Type B pancreatic cell (in vitro differentiated cells): ENCODE measurements at places on chromosomes 3 and 15. TPM values are rescaled to one million over a fixed set of nuclear protein-coding genes. Genes with fewer than 3 reads are reported as not detected.

DNA sequence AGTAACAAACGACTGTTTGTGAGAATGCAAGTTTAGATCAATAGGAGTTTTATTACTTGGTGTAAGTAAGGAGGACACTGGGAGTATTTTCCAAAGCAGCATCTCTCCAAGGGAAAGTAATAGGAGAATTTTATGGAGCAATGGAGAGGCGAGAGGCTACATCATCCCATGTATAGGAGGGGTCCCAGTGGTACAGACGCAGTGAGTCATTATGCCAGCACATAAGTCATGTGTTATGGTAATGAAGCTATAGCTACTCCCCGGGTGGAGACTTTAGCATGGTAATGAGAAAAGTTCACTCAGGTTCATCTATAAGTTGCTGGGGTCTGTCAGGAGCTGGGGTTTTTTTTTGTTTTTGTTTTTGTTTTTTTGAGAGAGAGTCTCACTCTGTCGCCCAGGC is 29.5 kb upstream of the ZNF445 start:
- no peak for DNase-seq

- DNase-seq, result no peak
These were observed 1097.2 kb downstream of the FHIT start for GRCh38 chr3:60154011-60154410.

GRCh38 chr15:74657846-74658245 is 38.0 kb downstream of the EDC3 start:
- DNase-seq, result no peak

- no peak for DNase-seq
These were observed 10.2 kb upstream of the LINGO1 start for GRCh38 chr15:77642793-77643430.

GRCh38 chr3:1515882-1516281 is 423.1 kb downstream of the CNTN6 start:
- no peak for DNase-seq

DNA sequence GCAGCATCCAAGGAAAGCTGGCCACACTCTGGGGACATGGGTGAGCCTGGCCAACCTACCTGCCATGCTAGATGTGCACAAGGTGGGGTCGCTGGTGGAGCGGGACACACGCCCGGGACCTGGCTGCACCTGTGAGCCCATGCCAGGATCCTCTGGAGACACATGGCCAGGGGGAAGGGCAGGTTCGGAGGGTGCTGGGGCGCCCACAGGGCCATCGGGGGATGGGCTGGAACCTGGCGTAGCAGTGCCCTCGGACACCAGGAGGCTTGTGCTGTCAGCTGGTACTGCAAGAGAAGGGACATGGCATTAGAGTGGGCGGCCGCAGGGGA is 143.4 kb downstream of the NSMCE3 start:
- no peak for DNase-seq

GRCh38 chr15:63992300-63992699 is 54.0 kb downstream of the DAPK2 start:
- DNase-seq, result no peak

DNA sequence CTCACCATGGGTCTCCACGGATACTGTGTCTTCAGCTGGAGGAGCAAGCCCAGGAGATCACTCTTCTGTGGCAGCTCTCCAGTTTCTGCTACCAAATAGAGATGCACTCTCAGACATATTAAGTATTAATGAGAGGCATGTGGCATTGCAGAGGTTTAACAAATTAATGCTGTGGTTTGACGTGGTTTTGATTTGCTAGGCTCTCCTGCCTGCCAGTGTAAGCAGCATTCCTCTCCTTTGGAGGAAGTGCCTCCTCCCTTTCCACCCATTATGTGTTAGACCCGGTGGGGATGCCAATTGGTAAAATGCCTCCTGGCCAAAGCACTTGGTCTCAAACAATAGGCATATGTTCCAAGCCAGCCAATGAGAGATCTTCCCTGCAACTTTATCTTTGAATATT is 124.8 kb downstream of the MYLK start:
- DNase-seq, result no peak

GRCh38 chr15:79057050-79057449 is 33.5 kb downstream of the RASGRF1 start:
- no peak for DNase-seq

DNA sequence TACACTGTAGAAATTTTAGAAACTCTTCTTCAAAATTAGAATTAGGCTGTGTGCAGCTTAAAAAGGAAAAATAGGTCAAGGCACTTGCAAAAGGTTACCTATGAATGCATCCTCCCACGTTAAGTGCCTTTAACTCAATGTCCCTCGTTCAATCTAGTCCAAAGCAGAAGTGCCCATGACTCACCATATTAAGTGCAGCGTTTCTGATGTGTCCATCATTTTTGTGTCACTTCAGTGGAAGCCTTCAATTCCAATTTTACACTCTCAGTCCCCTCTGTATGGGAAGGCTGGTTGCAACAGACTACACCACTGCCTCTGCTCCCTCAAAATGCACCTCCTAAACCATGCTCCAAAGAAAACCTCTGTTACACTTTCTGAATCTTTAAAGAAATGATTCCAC is 53.4 kb downstream of the FOXB1 start:
- DNase-seq, result no peak

GRCh38 chr15:29765234-29765841 is 56.9 kb downstream of the TJP1 start:
- no peak for DNase-seq

DNA sequence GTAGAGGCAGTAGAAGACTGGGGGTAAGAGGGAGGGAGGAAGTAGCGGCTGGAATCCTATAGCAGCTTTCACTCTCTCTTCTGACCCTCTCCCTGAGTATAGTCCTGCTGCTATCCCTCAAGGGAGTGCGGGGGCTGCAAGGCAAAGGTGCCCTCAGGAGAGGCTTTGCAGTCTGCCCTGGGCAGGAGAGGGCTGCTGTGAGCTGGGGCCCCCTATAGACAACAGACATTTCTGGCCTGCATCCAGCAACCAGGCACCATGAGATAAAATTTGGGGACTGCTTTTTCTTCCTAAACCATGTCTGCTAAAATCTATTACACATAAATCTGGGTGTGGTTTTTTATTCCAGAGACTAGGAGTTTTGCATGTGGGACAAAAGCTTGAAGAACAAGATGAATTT is 48.0 kb downstream of the SACM1L start:
- DNase-seq, result no peak

- no peak for DNase-seq
These were observed 28.9 kb downstream of the ITGB5 start for GRCh38 chr3:124858275-124858674.

GRCh38 chr3:190362258-190362657 is 25.7 kb upstream of the CLDN16 start:
- no peak for DNase-seq

DNA sequence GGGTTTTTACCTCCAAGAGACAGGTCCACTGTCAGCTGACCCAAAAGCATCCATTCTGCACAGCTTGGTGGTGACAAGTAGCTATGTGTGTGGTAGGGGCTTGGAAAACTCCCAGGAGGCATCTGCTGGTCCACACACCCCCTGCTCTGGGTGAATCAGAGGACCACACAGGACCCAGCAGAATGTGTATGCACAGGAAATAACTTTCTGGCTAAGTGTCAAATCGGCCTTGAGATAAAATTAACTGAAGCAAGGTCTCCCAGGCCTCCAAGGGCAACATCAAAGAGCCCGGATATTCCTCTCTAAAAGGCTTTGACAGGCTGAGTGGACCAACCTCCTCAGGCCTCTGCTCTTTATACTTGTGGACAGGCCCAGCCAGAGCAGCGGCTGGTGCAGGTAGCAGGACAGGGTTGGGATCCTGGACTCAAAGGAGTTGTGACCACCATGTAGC is 66.5 kb downstream of the CTNNB1 start:
- DNase-seq, result no peak

DNA sequence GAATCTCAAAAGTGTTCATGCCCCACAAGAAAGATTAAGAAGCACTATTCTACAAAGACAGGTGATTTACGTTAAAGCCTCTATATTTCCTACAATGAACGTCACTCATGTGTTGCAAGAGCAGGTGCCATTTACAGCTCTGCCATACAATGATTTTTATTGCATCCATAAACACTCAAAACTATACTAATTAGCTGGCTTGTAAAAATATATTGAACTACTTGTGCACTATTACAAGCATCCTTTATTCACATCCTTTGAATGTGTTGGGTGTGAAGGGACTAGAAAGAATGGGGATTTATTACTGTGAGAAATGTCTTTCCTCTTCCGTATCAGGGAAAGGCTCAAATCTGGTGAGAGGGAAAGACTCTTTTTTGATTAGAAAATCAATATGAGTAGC is 50.7 kb upstream of the C3orf49 start:
- DNase-seq, result no peak

DNA sequence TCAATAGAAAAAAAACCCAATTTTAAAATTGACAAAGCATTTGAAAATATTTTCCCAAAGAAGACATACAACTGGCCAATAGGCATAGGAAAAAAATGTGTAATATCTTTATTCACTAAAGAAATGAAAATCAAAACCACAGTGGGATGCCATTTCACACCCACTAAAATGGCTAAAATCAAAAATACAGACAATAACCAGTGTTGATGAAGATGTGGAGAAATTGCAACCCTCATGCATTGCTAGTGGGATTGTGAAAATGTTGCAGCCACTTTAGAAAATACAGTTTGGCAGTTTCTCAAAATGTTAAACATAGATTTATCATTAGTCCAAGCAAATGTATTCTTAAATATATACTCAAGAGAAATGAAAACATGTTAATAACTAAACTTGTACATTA is 315.1 kb upstream of the GPR149 start:
- DNase-seq, result no peak

- no peak for DNase-seq
These were observed 202.5 kb upstream of the CBLB start for GRCh38 chr3:106071306-106071705.

DNA sequence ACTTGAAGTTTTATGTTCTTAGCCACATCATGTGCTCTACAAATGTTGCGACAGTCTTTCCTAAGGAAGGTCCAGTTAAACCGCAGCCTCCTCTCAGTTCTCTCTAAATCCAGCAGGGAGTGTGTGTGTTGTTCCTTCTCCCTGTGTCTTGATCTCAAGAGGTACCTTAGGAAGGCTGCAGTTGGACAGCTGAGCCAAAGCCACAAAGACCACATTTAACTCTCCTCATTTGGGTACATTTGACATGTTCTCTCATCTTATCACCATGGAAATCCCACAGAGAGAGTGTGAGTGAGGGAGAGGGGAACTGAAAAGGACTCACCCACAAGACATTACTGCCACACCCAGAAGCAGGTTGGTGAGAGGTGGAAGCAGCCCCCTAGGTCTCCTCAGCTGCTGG is 79.5 kb downstream of the CD200R1L start:
- DNase-seq, result no peak

- no peak for DNase-seq
These were observed 538.1 kb upstream of the TBL1XR1 start for GRCh38 chr3:177735431-177735830.

The CA12 gene
- 4.7 and 5.5 TPM in 2 replicates for total RNA-seq

The ATP10A gene
- total RNA-seq, result 1.9 and 2.6 TPM in 2 replicates

The FOXB1 gene
- total RNA-seq, result 0.60 TPM in 1 of 2 replicates, not detected in the other

The DPPA4 gene
- total RNA-seq, result 1.5 and 14.9 TPM in 2 replicates

The TRH gene
- total RNA-seq, result 0.74 and 5.3 TPM in 2 replicates

The ANKUB1 gene
- 0.82 TPM in 1 of 2 replicates, not detected in the other for total RNA-seq

The ACAA1 gene
- total RNA-seq, result 81.2 and 118 TPM in 2 replicates

The LRTM1 gene
- total RNA-seq, result 0.29 and 0.77 TPM in 2 replicates

The HES1 gene
- total RNA-seq, result 100 and 180 TPM in 2 replicates
